ENCODE measurements at places on chromosomes 13 and 19.

GRCh38 chr13:105278943-105279381 is 1256.5 kb downstream of the EFNB2 start:
- no peak for DNase-seq

- peak; percentile 27 for DNase-seq
Observed at GRCh38 chr13:113865427-113865826, 1.6 kb upstream of the GAS6 start.

DNA sequence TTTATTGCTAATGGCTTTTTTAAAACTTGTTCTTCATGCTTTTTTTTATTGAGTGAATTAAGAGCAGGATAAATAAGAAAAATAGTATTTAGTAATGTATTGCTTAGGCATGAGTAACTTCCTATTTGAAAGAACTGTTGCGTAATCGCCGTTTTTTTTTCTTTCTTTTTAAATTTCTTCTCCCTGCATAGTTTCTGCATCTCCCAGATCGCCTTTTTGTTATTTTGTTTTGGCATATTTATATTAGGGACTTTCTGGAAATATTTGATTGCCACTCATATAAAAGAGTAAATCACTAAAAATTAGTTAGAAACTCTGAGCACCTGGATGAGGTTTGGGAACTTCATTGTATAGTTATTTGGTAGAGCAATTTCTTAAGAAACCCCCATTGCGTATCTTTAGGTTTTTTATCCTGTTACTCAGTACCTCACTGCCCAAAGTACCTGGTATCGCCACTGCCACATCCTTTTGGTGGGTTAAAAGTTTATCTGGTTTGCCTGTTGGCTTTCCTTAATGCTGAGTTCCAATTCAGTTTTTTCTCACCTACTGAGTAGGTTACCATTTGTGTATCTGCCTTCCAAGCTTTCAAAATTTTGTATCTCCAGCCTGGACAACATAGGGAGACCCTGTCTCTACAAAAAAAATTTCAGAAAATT is 36.2 kb upstream of the LPAR6 start:
- DNase-seq: no peak

DNA sequence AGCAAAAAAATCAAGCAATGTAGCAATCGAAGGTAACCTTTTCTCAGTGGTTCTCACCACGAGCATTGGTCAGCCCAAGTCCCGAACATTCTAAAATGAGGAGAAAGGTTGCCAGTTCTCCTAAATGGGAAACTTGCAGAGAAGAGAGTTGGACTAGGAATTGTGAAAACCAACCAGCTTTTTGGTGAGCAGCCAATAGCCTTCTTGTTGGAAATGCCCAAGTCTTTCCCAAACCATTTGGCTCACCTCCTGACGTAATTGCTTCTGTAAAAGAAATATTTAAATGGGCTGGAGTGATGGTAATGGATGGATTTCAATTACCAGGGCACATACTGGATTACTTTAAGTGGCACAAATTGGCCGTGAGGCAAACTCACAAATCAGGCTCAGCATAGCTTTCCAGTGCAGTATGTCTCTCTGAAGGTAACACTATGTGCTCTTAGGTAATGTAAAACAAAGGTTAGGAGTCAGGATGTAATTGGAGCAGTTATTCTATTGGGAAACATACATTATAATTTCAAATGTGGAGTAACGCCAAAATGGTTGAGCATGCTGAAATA is 423.2 kb downstream of the KLF5 start:
- DNase-seq: no peak

DNA sequence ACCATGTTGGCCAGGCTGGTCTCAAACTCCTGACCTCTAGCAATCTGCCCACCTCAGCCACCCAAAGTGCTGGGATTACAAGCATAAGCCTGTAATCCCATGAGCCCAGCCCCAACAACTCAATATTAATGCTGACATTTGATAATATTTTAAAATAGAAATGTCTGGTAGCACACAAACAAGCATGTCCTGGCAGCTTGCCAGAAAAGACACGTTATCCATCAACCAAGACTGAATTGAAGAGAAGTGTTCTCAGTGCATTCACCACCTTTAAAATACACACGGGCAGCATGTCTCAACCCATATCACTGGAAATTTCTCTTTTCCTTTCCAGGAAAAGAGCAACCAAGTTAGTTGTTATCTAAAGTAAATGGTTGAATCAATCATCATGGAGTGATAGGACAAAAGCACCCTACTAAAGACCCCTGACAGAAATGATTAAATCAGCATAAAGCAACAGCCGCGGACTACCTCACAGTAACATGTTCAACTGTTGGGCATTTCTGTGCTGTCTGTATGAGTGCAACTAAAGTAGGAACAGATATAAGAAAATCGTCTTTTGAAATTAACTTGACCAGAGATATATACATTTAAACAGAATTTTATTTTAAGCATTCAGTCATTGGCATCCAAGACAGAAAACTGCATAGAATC is 25.0 kb downstream of the LHFPL6 start:
- DNase-seq: no peak

DNA sequence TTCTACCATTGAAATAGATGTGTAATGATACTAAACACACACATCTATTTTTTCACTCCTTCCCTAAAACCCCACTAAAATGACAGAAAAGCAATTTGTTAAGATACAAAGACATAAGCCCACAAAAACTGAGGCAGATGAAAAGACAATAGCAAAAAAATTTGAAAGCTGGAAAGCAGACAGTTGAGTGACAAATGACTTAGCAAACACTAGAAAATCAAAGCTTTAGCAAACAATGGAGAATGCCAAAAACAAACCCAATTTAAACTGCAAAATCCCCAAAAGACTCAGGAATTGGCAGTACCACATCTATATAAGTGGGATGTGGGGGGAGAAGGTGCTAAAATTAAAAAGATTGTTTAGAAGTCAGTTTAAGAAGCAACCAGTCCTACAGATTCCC is 9.5 kb downstream of the TSC22D1 start:
- no peak for DNase-seq

- no peak for DNase-seq
Observed at GRCh38 chr19:18109341-18109732, 11.8 kb downstream of the MAST3 start.

DNA sequence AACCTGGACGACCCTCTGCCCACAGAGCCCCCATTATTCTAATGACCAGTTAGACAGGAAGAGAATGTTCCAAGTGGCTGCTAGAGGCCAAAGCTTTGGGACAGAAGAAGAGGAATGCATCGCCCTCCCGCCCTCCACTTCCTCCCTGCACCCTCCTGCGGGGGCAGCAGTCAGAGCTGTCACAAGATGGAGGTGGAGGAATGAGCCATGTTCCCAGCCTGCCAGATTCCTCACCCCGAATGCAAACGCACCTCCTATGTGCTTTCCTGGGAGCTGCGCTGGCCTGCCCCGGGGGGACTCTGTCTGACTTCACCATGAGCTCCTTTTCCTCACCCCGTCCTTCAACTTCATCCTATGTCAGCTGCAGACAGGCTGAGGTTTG is 1.7 kb downstream of the YJEFN3 start:
- DNase-seq: no peak

DNA sequence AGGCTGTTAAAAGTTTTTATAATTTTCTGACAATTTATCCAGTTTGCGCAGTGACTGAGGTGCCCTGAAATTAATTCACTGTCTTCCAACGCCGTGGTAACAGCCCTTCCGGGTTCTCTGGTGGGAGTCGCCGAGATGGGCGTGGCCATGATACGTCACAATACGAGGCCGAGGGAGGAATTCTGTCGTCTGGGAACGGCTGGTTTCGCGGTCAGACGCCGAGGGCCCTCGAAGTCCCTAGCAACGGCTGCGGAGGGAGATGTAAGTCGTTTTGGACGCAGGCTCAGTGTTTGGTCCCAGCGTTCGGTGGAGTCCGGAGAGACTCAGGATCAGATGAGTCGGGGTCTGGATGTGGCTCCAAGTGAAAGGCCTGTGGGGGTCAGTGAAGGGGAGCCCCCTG is 21.7 kb downstream of the ZNF613 start:
- DNase-seq: no peak

- no peak for DNase-seq
Observed at GRCh38 chr19:43620061-43621001, 902 bp upstream of the ZNF428 start.

DNA sequence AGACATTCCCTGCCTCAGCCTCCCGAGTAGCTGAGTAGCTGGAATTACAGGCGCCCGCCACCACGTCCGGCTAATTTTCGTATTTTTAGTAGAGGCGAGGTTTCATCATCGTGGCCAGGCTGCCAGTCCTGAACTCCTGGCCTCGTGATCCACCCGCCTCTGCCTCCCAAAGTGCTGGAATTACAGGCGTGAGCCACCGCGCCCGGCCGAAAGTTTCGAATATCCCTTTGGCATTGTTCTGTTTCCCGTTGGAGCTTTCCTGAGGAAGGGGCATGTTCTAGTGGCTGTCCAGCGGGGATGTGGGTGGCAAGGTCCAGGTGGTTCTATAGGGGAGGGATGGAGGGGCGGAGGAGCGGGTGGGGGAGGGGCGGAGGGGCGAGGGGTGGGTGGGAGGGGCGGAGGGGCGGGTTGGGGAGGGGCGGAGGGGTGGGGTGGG is 2.1 kb upstream of the BSG start:
- no peak for DNase-seq

GRCh38 chr13:67408798-67409197 is 178.7 kb upstream of the PCDH9 start:
- no peak for DNase-seq

DNA sequence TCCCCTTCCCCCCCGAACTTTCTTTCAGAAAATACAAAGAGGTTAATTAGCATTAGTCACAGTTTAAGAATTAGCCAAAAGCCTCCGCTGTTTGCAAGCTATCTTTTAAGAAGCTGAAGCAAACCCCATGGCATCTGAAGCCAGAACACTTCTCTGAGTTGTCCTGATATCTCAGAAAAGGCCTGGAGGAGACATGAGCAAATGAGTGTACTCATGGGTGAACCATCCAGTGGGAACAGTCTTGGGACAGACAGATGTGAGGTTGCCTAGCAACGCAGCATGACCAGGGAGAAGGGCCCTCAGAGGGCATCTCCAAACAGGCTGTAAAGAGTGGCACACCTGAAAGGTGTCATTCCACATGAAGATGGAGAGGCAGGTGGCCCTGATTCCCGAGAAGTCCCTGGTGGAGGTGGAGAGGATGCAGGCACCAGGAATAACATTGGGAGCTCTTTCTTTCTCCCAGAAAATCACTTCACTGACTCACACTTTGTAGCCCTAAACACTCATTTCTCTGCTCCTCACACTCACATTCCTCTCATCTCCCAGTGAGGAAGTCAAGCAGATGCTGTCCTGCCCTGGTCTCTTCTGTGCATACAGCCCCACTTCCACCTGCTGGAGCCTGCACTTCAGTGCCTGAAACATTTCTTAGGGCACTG is 87.0 kb upstream of the TSHZ3 start:
- DNase-seq: peak; percentile 56

DNA sequence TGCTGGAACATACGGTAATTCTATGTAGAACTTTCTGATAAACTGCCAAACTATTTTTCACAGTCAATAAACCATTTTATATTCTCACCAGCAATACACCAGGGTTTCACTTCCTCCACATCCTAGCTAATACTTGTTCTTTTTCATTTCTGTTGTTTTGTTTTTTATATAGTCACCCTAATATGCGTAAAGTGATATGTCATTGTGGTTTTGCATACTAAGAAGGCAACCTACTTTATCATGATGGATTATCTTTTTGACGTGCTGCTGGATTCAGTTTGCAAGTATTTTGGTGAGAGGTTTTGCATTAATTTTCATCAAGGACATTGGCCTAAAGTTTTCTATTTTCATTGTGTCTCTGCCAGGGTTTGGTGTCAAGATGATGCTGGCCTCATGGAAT is 1384.1 kb downstream of the UQCRFS1 start:
- DNase-seq: no peak

GRCh38 chr13:74485757-74486156 is 351.6 kb upstream of the KLF12 start:
- no peak for DNase-seq

DNA sequence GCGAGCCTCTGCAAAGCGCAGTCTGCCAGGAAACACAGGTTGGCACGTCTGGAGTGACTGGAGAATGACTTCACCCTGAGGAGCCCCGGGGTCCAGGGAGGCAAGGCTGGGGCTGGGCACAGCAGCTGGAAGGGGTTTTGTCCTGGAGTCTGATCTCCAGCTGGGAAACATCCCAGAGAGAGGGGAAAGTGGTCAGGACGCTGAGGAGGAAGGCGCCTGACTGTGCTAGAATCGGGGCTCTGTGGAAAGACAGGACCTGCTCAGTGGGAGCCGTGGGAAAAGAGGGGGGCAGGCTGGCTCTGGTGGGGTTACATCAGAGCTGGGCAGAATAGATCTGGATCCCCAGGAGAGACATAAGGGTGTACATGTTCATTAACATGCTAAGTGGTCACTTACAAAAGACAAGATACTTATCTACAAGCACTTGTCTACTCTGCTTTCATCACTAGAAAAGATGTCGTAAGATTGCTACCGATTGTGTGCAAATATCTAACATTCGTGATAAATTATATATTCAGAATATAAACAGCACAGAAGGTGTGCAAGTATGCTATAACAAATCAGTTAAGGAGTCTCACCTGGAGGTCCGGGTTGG is 106.6 kb downstream of the COL4A1 start:
- DNase-seq: no peak

- no peak for DNase-seq
Observed at GRCh38 chr19:14497228-14497921, 1.4 kb upstream of the GIPC1 start.

GRCh38 chr19:46656541-46656940 is 4.4 kb downstream of the DACT3 start:
- DNase-seq: no peak

GRCh38 chr13:109746364-109746763 is 40.0 kb downstream of the IRS2 start:
- DNase-seq: no peak

DNA sequence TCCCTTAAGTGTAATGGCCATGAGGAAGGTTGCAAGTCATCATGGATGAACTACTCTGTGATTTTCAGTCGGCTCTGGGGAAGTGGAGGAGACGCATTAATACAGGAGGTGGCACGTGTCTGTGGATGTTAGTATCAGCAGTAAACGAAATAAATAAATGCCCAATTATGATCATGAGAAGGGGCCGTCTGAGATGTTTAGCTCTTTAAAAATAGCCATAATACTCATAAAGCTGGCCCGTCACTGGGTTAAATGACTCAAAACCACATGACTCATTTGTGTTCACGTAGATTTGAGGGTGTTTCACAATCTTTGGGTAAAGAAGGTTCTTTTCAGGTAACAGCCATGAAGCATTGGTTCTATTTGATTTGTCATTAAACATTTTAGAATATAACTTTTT is 620.6 kb downstream of the GPC6 start:
- no peak for DNase-seq

GRCh38 chr13:19985219-19985556 is 26.7 kb downstream of the ZMYM2 start:
- DNase-seq: no peak

- DNase-seq: no peak
Observed at GRCh38 chr13:73075954-73076353, 17.1 kb downstream of the KLF5 start.

- no peak for DNase-seq
Observed at GRCh38 chr19:12647490-12648071, 19.0 kb downstream of the MAN2B1 start.

- DNase-seq: peak; percentile 68
Observed at GRCh38 chr19:31515931-31516330, 166.7 kb upstream of the TSHZ3 start.

- DNase-seq: no peak
Observed at GRCh38 chr19:50768277-50768676, 2.0 kb upstream of the GPR32 start.

- DNase-seq: no peak
Observed at GRCh38 chr13:50420718-50421472, 405.7 kb downstream of the KCNRG start.
